Progenitor cell of endocrine pancreas (in vitro differentiated cells): ENCODE measurements at places on chromosomes 11 and 22.
A peak's percentile ranks its signal among the peaks of the same experiment; 100 is the strongest.

- no peak for DNase-seq
Measured at GRCh38 chr22:27574002-27574366, 227.6 kb downstream of the MN1 start.

- DNase-seq = no peak
Measured at GRCh38 chr11:83557653-83558052, 271.5 kb upstream of the CCDC90B start.

GRCh38 chr11:61716478-61717285, 35.8 kb upstream of the MYRF start:
- no peak for DNase-seq

GRCh38 chr11:113405724-113406478, 18.3 kb downstream of the ANKK1 start:
- no peak for DNase-seq

DNA sequence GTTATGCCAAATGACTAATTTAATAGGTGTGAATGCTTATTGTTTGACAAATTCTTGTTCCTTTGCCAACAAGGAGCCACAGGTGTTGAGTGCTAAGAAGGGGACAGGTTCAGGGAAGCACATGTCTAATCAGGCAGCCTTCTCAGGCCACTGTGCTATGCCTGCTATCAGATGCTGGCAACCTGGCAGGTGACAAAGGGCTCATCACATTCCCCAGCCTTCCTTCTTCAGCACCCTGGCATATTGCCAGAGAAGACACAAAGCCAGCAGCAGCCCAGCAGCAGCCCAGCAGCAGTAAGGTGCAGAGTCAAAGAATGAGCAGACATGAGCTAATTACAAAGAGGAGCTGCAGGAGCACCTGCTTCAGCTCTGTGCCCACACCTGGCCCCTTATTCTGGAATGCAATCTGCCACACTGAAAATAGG, 68.2 kb downstream of the GUCY1A2 start:
- no peak for DNase-seq

GRCh38 chr11:61967924-61968757, 707 bp upstream of the FTH1 start:
- DNase-seq = peak; percentile 29

DNA sequence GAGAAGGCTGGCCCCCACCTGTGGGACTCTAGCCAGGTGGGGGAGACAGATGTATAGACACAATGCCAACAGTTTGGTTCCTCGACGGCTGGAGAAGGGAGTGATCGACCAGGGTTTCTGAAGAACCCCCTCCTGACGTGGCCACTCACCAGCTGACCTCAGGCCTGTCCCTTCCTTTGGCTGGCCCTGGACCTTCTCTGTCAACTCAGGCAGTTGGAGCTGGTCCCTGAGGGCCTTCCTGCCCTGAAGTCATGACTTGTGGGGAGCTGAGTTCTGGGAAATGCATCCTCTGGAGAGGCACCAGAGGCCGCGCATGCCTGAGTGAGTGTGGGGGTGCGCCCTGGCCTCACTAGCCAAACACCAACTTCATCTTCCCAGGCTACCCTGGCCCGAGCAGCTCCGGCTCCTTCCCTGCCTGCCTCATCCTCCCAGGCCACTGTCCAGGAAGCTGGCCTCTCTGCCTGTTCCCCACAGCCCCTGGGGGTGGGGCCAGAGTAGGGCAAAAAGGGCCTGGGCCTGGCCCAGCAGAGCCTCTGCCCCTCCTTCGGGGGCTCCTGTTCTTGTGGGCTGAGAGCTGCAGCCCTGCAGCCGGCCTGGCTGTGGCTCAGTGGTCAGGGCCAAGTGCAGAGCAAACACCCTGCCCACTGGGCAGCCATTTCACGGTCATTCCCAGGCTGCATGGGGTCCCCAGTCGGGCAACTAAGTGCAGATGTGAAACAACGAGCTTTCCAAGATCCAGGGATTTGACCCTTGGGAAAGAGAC, 23.6 kb downstream of the TXN2 start:
- no peak for DNase-seq

DNA sequence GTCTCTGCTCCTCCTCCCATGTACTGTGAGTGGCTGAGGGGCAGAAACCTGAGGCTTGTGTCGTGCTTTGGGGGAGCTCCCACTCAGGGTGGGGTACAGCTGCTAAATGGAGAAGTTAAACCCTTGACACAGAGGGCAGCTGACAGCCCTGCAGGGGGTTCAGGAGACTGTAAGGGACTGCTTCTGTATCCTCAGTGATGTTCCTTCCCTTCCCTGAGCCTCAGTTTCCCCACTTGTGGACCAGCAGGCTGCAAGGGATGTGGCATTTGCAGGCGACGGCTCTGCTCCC, 15.6 kb downstream of the SYNGR1 start:
- DNase-seq = no peak

DNA sequence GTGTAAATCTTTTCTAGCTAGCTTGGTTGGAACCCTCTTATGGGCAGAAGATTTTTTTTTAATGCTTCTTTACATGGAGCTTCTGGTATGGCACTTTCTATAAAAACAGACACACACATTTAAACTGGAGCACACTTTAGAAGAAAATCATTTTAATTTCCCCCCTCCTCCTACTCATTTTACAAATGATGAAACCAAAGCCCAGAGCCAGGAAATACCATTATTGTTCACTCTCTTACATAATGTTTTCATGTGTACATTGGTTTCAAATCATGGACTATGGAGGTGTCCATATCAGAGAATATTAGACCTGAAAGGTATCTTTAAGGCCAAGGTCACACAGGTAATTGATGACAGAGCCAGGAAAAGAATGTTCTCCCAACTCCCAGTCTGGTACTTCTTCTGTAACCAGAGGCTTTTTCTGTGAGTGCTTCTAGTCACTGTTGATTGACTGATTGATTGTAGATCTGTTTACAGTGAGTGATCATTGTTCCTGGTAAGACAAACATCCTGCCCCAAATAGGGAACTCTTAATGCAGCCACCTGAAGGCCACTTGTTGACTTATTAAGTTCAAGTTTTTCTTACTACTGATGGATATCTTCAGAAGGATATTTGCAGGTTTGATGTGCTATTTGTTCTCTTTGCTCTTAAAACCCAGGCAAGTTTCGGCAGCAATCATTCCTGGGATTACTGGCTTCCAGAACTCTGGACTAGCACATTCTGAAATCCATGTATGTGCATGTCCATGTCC, 26.8 kb upstream of the ME3 start:
- DNase-seq = no peak

- no peak for DNase-seq
Measured at GRCh38 chr11:68164437-68164836, 43.2 kb upstream of the CHKA start.

- DNase-seq = no peak
Measured at GRCh38 chr11:81070948-81071347, 1630.1 kb upstream of the TENM4 start.

GRCh38 chr22:46830841-46831240, 68.4 kb downstream of the TBC1D22A start:
- DNase-seq = no peak

- no peak for DNase-seq
Measured at GRCh38 chr11:122572592-122572991, 82.9 kb upstream of the UBASH3B start.

DNA sequence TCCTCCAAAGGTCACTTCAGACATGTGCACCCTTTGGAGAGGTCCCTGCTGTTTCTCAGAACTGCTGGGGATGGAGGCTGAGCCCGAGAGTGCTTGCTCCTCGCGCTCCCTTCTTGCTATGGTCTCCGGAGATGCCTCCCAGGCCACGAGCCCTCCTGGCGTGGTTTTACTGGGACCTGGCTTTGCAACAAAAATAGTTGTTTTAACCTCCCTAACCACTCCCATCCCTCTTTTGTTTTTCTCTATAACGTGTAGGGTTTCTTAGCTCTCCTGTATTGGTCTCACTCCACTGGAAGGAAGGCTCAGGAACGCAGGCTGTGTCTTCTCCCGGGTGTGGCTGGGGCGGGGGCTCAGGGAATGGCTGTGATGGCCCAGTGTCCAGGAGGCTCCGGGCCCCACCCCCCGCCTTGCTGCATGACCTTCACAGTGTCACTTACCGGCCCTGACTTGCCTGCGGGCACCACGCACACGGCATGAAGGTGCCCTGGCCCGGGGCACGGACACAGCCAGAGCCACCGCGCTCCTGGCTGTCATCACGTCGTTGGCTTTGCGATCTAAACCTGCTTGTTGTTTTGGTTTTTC, 5.6 kb downstream of the PTDSS2 start:
- DNase-seq = no peak

DNA sequence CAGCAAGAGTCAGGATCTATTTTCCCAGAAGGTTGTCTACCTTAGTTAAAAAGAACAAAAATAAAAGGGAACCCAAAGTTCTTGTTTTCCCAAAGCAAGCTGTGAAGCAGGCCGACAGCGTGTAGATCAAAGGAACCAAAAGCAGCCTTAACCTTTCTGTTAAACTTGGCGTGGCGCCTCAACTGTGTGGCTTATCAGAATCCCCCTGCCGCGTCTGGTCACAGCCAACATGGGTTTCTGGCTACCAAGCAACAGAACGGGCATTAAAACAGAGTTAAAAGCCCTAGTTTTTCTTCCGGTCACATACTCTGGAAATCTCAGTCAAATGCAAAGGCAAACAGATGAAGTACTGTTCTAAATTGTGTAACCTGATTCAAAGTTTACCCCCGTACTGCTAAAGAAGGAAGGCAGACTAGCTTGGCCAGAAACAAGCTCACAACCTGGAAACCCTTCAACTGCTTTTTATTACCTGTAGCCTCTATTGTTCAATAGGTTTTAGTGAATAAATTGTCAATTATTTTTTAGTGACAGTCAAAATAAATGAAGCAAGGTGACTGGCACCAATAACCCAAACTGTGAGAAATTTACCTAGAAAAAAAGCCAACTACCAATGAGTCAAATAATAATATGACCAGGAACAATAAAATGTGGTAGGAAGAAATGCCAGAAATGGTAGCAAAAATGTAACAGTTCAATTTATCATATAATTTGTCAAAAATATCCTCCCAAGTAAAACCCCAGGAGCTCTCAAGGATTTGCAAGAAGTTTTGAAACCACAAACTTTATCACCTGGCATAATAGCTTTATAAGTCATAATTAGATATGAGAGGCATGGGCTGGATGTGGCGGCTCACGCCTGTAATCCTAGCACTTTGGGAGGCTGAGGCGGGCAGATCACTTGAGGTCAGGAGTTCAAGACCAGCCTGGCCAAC, 21.4 kb downstream of the CHKA start:
- DNase-seq = peak; percentile 20

DNA sequence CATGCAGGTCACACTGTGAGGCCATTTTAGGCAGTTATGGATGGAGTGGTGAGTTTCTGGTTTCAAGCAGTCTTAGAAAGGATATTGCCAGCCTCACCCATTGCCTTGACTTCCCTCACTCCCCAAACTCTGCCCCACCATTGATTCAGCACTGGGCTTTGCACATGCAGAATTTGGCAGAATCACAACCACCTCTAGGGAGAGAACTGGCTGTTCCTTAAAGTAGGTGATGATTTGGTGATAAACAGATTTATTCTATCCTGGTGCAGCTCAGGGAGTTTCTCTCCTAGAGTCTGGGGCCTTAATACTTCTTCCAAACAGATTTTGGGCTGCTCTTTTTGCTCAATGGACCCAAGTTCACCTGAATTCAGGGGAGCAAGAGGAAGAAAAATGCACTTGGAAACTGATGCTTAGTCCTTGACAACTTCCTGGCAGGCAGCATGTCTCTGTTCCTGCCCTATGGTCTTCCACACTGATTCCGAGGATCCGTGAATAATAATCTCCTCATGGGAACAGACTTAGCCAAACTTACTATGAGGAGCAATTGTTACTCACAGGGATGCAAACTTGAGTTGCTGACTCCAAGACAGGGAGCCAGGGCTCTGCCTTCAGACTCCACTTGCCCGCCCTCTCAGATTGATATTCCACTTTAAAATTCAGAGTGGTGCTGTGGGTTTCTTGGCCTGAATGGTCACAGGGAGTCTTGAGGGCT, 129.7 kb upstream of the PARVA start:
- DNase-seq = no peak

DNA sequence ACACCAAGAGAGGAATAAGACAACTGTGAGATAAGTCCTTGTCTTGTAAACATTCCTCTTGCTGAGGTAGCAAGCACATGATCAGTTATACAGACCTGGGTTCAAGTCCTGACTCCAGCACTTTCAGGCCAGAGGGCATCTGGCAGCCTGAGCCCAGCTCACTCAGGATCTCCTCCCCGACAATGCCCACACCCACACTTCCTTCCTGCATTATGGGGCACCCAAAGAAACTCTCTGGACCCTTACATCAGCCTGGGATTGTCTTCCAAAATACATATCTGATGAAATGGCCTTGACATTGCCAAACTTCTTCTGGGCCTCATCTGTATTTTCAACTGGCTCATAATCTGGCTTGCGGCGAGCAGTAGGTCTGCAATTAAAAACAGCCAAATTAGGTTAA, 48.6 kb downstream of the ARFGAP3 start:
- DNase-seq = no peak

DNA sequence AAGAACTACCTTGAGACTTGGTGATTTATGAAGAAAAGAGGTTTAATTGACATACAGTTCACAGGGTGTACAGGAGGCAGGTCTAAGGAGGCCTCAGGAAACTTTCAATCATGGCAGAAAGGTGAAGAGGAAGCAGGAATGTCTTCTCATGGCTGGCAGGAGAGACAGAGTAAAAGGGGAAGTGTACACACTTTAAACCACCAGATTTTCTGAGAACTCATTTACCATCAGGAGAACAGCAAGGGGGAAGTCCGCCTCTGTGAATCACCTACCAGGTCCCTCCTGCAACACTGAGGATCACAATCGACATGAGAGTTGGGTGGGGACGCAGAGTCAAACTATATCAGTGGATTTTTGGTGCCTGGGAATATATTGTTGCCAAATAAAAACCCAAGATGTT, 40.3 kb upstream of the OR5D13 start:
- no peak for DNase-seq

- no peak for DNase-seq
Measured at GRCh38 chr11:23723861-23724260, 773.0 kb upstream of the LUZP2 start.

GRCh38 chr22:20011993-20012740, 4.5 kb downstream of the ARVCF start:
- no peak for DNase-seq

GRCh38 chr11:58433638-58434203, 5.8 kb upstream of the OR5B2 start:
- no peak for DNase-seq

GRCh38 chr22:29030016-29030617, 31.5 kb downstream of the C22orf31 start:
- no peak for DNase-seq

DNA sequence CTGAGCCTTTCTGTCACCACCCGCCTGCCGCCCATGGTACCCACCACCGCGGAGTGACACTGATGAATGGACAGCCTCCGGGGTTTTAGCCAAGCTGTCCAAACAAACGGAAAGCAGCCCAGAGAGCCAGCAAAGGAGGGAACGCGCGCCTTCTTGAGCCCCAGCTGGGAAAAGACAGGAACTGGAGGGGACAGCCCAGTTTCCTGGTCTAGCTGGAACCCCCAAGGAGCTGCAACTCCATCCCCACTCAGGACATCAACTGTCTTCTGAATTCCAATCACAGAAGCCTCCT, 33.7 kb downstream of the SHISAL1 start:
- no peak for DNase-seq
